T-helper 2 cell (primary cell): ENCODE measurements at places on chromosomes 3 and 15.

DNA sequence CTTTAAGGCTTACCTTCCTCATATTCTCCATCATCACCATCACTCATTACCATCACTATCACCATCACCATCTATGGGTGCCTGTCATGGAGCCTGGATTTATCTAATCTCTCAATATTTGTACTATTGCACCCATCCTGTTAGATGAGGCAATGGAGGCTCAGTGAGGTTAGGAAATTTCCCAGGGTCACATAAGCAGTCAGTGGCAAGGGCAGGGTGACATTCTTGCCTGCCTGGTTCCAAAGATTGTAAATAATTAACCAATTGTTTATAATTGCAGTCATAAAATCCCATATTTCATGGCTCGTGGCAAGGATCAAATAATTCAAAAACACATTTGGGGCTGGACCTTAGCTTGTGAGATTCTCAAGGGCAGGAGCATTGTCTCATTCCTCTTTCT, 55.2 kb downstream of the MGLL start:
- DNase-seq = no peak

DNA sequence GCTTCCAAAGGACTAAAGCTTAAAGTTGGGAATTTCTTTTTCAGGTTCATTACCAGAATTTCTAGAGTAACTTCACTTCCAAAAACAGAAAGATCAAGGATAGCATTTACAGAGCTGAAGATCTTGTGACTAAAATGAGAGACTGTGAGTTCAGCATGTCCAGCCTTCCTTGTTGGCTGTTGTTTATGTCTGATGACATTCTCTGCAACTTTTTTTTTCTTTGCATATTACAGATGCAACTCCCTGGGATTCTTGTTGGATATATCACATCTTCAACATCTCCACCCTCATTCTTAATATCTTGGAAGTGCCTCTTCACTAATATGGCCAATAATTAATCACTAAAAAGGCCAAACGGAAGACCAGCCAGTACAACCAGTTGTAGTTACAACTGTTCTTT, 86.2 kb upstream of the FRMD4B start:
- no peak for DNase-seq

DNA sequence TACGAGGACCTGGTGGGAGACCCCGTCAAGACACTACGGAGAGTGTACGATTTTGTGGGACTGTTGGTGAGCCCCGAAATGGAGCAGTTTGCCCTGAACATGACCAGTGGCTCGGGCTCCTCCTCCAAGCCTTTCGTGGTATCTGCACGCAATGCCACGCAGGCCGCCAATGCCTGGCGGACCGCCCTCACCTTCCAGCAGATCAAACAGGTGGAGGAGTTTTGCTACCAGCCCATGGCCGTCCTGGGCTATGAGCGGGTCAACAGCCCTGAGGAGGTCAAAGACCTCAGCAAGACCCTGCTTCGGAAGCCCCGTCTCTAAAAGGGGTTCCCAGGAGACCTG, 2.5 kb downstream of the CHST2 start:
- DNase-seq = no peak

- no peak for DNase-seq
Measured at GRCh38 chr15:82660378-82660777, 13.2 kb upstream of the CPEB1 start.

DNA sequence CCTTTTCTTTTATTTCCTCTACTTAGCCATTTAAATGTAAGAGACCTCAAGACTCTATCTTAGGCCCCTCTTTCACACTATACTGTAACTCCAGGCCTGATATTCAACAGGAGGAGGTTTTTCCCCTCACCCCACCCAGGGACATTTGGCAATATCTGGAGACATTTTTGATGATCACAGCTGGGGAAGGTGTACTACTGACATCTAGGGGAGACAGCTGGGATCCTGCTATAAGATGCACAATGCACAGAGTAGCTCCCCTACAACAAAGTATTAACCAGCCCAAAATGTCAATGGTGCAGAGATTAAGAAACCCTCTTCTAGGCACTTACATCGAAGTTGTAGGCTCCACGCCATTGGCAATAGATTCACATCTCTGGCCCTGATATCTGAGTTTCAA, 517.5 kb upstream of the UBE2E2 start:
- no peak for DNase-seq

- no peak for DNase-seq
Measured at GRCh38 chr3:111763001-111763471, 96.0 kb upstream of the PHLDB2 start.

DNA sequence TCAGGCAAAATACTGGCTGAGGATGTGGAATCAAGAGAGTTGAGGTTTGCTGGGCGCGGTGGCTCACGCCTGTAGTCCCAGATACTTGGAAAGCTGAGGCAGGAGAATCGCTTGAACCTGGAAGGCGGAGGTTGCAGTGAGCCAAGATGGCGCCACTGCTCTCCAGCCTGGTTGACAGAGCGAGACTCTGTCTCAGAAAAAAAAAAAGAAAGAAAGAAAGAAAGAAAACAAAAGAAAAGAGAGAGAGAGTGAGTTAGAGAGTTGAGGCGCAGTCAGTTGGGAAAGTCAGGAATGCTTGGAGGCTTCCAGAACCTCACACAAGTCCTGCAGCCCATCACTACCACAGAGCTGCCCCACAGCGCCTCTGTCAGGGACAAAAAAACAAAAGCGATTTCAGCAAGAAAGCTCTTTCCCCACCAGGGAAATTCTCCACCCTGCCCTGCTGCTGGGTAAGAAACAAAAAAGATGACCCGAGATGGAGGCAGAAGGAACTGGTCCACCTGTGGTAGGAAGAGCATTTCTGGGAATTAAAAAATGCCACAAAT, 13.8 kb downstream of the HDC start:
- DNase-seq = no peak

- no peak for DNase-seq
Measured at GRCh38 chr3:128573707-128574162, 76.9 kb downstream of the RPN1 start.

GRCh38 chr15:93124126-93124525, 35.1 kb upstream of the RGMA start:
- no peak for DNase-seq

GRCh38 chr15:31197497-31198414, 96.2 kb upstream of the TRPM1 start:
- DNase-seq = peak; percentile 35

- no peak for DNase-seq
Measured at GRCh38 chr15:52728899-52729298, 49.7 kb upstream of the ATOSA start.

DNA sequence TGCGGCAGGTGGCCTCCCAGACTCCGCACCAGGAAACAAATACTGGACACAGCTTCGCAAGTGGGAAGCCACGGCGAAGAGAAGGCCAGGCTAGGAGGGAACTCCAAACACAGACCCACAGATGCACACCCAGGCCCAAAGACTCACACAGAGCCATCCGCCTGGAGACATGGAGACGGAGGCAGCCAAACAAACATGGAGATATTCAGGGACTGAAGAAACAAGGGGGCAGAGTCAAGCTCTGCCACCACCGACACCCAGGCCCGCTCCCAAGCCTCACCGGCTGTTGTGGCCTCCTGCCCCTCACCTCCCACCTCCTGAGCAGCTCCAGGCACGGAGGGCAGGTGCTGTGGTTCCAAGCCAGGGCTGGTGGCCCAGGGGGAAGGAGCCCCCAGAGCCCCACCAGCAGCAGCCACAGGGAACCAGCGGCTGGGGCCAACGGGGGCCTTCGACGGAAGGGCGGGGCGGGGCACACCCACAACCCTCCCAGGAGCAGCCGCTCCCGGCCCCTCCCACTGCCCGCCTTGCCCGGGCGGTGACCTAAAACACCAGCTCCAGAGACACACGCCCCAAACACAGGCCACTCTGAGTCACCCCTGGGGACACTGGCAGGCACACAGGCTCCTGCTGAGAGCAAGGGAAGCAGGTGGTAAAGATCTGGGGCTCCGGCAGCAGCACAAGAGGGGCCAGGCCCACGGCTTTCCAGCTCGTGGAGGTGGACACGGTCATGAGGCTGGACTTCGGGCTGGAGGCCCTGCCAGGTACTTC, 31.9 kb downstream of the TNK2 start:
- no peak for DNase-seq

- no peak for DNase-seq
Measured at GRCh38 chr15:63451671-63452315, 52.6 kb upstream of the USP3 start.

- no peak for DNase-seq
Measured at GRCh38 chr3:134446800-134447199, 39.0 kb downstream of the ANAPC13 start.

DNA sequence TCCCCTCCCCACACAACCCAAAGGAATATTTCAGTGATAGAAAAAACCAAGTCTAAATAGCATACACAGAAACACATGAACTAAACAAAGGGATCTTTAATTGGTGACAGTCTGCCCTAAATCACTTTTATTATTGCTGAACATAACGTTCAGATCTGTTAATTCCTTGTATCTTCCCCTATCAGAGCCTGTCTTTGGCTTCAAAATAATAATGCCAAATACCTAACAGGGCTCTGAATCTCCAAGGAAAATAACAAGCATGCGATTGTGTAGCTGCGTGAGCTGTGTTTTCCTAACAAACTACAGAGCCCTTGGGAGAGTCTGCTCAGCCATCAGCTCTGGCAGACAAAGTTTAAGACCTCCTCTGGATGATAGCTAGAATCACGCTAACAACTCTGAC, 1010.1 kb downstream of the ROBO1 start:
- no peak for DNase-seq

DNA sequence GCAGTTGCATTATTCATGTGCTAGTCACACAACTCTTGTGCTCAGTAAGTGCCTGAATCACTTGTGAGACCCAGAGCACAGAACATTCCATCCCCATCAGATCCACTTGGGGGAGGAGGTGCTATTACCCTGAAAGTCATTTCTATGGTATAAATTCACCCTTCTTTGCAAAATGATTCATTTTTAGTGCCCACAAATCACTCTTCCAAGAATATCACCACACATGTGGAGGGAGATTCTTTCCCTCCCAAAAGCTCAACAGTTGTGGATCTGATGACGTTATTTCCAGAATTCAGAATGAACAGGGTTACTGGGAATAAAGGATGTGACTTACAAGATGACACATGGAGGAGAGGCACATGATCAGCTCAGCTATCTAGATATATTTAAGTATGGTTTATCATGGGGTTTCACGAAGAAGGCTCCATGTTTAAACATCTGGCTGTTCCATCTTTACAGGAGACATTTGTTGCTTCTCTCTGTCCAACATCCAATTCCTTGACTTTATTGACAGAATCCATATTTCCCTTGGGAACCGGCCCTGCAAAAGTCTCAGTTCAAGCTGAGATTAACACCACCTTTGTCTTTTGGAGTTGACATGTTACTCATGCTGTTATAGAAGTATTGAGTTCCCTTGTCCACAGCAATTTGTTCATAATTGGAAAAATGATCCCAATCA, 214.2 kb upstream of the PROK2 start:
- DNase-seq = no peak

DNA sequence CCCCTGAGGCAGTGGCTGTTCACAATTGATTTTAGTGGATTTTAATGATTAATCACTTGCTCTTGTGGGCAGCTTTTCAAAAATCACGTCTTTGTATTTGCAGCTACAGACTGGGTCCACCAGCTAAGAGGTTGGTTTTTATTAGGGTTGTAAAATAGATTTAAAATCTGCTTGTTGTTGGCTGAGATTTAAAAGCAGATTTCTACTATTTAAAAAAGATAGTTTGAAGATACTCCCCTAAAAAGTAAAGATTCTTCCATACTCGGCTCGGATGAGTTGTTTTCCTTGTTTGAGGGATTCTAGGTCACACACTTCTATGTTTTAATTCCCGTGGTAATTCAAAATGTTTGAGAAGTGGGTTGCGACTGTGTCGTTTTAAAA, 1.7 kb downstream of the KLHL24 start:
- no peak for DNase-seq
